B cell (primary cell): ENCODE measurements at places on chromosomes 5 and 9. TPM values are rescaled to one million over a fixed set of nuclear protein-coding genes. Genes with fewer than 3 reads are reported as not detected.

SLCO6A1 gene
- not detected in 2 replicates for total RNA-seq

DAPK1 gene
- total RNA-seq = 0.92 and 2.8 TPM in 2 replicates

TMEM232 gene
- 2.9 and 6.1 TPM in 2 replicates for total RNA-seq

TRIM36 gene
- 0.39 and 1.6 TPM in 2 replicates for total RNA-seq

EMB gene
- total RNA-seq = 95.5 and 95.7 TPM in 2 replicates

GRCh38 chr9:26502311-26502710, 390.3 kb downstream of the CAAP1 start:
- no peaks in the 10 kb centered on the region for H3K36me3 ChIP-seq
- H3K4me3 ChIP-seq = no peak overlapping the region
- H3K4me1 ChIP-seq = no peaks in the 10 kb centered on the region
- DNase-seq = no peak

DNA sequence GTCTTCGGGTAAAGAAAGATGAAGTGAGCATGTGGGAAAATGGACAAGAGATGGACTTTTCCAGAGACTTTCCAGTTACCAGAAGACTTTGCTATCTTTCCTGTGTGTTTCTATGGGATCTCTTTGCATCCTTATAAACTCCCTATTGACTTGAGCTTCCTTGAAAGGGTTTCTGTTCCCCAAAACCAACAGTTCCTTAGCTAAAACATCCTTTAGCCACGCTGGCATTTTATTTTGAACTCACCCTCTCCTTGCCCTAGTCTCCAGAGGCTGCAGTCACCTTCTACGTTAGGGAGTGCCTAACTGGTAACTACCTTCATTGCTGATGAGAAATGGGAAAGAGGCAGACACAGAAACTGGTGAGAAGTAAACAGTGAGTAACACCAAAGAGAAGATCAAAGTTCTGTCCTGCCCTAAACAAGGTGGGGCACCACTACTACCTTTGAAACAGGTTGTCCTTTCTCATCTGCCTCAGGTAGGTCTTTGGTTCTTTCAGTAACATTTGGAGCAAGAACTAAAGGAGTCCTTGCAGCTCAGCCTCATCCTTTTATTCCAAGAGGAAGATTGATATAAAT, 402.9 kb downstream of the ENC1 start:
- no peak overlapping the region for H3K4me3 ChIP-seq
- no peaks in the 10 kb centered on the region for H3K4me1 ChIP-seq
- H3K27ac ChIP-seq = no peak overlapping the region

DNA sequence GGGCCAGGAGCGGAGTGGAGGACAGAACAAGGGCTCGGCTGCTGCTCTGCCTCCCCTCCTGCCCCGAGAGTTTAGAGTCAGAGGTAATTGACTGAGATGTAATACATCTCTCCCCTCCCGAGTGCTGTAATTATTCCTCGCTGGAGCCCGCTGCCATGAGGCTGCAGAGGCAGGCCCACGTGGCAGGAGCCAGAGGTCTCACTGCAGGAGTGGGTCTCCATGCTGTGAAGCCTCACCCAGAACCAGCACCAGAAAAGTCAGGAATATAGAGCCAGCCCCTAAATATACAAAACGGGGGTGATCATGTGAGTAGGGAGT, 2.5 kb downstream of the FAM163B start:
- H3K27ac ChIP-seq = no peak overlapping the region
- H3K36me3 ChIP-seq = no peaks in the 10 kb centered on the region
- H3K4me3 ChIP-seq = no peak overlapping the region
- peaks cover 54% of the 10 kb centered on the region for H3K27me3 ChIP-seq
- DNase-seq = no peak

- no peaks in the 10 kb centered on the region for H3K4me1 ChIP-seq
- H3K36me3 ChIP-seq = no peaks in the 10 kb centered on the region
- DNase-seq = no peak
- no peak overlapping the region for H3K27ac ChIP-seq
Measured at GRCh38 chr5:172493461-172493860, 39.1 kb upstream of the SH3PXD2B start.

- peaks cover 22% of the 10 kb centered on the region for H3K4me1 ChIP-seq
- H3K27me3 ChIP-seq = no peaks in the 10 kb centered on the region
- no peaks in the 10 kb centered on the region for H3K36me3 ChIP-seq
- peak overlapping the region; percentile 55 for H3K27ac ChIP-seq
- H3K4me3 ChIP-seq = peak overlapping the region; percentile 80
Measured at GRCh38 chr9:93575796-93576257, 557 bp upstream of the PHF2 start.

DNA sequence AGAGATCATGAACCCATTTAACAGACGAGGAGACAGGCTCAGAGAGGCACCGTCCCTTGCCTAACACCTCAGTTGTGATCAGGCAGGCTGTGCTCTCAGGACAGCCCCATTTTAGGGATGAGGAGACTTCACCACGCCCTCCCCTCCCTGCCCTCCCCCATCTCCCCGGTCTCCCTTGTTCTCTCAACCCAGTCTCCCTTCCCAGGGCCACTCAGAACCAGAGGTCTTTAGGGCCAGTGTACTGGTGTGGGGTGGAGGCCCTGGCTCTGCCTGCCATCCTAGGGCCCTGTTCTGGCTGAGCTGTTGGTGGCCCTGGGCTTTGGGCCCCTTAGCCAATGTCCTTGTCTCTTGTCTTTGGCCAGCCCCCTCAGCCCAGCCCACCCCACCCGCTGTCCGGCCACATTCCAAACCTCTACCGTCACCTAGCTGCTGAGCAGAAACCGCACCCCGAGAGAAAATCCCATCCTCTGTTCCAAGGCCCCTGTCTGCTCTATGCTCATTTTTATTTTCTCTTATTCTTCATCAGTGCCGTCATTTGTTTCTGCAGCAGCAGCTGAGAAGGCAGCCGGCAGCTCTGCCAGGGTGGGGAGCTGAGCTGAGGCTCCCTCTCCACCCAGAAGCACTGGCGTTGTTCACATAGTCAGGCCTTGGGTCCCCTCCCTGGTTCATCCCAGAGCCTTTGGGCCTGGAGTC, 33.9 kb downstream of the OLFML2A start:
- no peak for DNase-seq
- no peaks in the 10 kb centered on the region for H3K27me3 ChIP-seq
- no peak overlapping the region for H3K27ac ChIP-seq

- DNase-seq = no peak
- H3K27ac ChIP-seq = no peak overlapping the region
- no peaks in the 10 kb centered on the region for H3K4me1 ChIP-seq
- H3K27me3 ChIP-seq = no peaks in the 10 kb centered on the region
- H3K4me3 ChIP-seq = no peak overlapping the region
Measured at GRCh38 chr5:72270037-72270436, 50.0 kb downstream of the MRPS27 start.

GRCh38 chr5:169997798-169998197, 17.5 kb upstream of the INSYN2B start:
- no peaks in the 10 kb centered on the region for H3K4me1 ChIP-seq
- H3K36me3 ChIP-seq = peaks cover 20% of the 10 kb centered on the region
- no peak for DNase-seq
- H3K27me3 ChIP-seq = no peaks in the 10 kb centered on the region

- H3K36me3 ChIP-seq = no peaks in the 10 kb centered on the region
- H3K27ac ChIP-seq = no peak overlapping the region
- peaks cover under 1% of the 10 kb centered on the region for H3K4me1 ChIP-seq
- H3K27me3 ChIP-seq = no peaks in the 10 kb centered on the region
- no peak overlapping the region for H3K4me3 ChIP-seq
- no peak for DNase-seq
Measured at GRCh38 chr5:55897905-55898304, 46.7 kb downstream of the IL31RA start.

- H3K4me3 ChIP-seq = no peak overlapping the region
- no peaks in the 10 kb centered on the region for H3K27me3 ChIP-seq
- no peak overlapping the region for H3K27ac ChIP-seq
Measured at GRCh38 chr9:7479300-7479699, 320.3 kb downstream of the DMAC1 start.

DNA sequence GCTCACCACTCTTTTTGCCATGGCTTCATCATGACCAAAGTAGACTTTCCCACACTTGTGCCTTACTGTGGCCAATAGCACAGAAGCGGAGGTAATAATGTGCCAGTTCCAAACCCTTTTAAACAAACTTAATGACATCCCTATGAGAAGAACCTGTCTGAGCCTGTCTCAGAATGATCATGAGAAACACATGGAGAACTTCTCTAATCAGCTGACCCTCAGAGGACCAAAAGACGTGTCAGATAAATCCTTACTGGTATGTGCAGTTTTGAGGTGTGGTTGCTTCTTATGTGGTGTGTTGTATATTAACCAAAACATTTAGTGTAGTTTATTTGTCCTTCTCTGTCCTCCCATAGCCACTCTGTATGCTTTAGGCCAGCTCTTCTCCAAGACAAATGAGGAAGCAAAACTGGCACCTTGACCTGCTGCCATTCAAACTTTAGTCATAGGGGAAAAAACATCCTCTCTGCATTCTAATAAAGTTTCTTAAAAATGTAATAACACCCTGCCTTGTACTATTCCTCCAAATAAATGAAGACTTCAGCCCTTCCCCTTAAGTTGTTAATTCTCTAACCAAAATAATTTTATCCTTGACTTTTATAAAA, 168.9 kb downstream of the MUSK start:
- no peak overlapping the region for H3K27ac ChIP-seq
- no peak overlapping the region for H3K4me3 ChIP-seq
- H3K27me3 ChIP-seq = no peaks in the 10 kb centered on the region
- H3K36me3 ChIP-seq = no peaks in the 10 kb centered on the region

GRCh38 chr5:14036947-14037346, 92.5 kb upstream of the DNAH5 start:
- H3K27me3 ChIP-seq = peaks cover 10% of the 10 kb centered on the region
- no peak overlapping the region for H3K27ac ChIP-seq
- H3K36me3 ChIP-seq = no peaks in the 10 kb centered on the region
- no peak overlapping the region for H3K4me3 ChIP-seq
- peaks cover 4% of the 10 kb centered on the region for H3K4me1 ChIP-seq

GRCh38 chr5:43041110-43041668, 1.1 kb upstream of the ANXA2R start:
- no peaks in the 10 kb centered on the region for H3K36me3 ChIP-seq
- H3K4me3 ChIP-seq = peak overlapping the region; percentile 81
- DNase-seq = no peak
- H3K27ac ChIP-seq = peak overlapping the region; percentile 98
- peaks cover 25% of the 10 kb centered on the region for H3K4me1 ChIP-seq

DNA sequence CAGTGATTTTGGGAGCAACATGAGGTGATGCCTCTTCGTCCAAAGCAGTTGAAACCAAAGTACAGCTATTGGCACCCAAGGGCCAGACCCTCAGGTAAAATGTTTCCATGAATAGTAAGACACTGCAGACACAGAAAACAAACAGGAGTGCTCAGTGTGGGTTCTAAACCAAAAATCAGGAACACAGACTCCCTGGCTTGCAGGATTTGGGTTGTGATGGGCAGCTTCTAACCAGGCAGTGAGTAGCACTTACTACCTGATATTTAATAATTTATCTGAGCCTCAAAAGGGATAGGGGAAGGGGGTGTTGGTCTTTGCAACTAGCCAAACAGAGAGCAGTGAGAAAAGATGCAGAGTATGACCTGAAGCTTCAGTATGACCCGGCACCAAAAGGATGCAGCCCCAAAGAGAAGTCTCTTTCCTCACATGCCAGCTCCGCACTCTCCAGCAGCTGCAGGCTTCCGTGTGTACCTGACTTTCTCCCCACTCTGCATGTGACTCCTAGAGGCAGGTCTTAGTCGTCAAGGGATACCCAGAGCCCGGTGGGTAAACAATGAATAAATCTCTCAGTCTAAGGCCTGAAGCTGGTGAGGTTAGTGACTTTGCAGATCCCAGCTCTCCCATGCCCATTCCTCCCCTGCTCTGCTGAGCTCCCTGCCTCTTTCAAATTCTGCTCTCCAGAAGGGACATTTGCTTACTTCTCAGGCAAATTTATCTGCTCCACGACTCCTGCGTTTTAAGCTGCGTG, 105.4 kb upstream of the SPOCK1 start:
- no peak overlapping the region for H3K4me3 ChIP-seq
- no peaks in the 10 kb centered on the region for H3K4me1 ChIP-seq
- no peak overlapping the region for H3K27ac ChIP-seq

GRCh38 chr9:16637911-16638310, 232.6 kb downstream of the BNC2 start:
- DNase-seq = no peak
- H3K4me1 ChIP-seq = no peaks in the 10 kb centered on the region
- H3K36me3 ChIP-seq = no peaks in the 10 kb centered on the region
- H3K27ac ChIP-seq = no peak overlapping the region
- no peak overlapping the region for H3K4me3 ChIP-seq
- H3K27me3 ChIP-seq = no peaks in the 10 kb centered on the region

DNA sequence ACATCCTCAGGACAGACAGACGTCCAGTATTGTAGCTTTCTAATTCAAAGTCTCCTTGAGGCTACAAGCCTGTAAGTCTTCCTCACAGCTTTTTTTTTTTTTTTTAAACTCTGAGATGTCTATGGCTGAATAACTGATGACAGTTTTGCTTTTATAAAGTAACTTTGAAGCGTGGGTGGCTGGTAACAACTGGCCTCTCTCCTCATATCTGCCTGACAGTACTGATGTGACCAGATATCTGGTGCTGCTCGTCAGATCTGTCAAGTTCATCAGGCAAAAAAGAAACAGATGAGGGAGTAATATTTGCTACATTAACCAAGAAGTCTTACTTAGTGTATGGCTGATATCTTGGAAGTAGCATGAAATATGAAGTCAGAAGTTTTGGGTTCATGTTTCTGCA, 72.6 kb downstream of the GDNF start:
- no peaks in the 10 kb centered on the region for H3K36me3 ChIP-seq
- H3K27me3 ChIP-seq = no peaks in the 10 kb centered on the region
- H3K27ac ChIP-seq = no peak overlapping the region

DNA sequence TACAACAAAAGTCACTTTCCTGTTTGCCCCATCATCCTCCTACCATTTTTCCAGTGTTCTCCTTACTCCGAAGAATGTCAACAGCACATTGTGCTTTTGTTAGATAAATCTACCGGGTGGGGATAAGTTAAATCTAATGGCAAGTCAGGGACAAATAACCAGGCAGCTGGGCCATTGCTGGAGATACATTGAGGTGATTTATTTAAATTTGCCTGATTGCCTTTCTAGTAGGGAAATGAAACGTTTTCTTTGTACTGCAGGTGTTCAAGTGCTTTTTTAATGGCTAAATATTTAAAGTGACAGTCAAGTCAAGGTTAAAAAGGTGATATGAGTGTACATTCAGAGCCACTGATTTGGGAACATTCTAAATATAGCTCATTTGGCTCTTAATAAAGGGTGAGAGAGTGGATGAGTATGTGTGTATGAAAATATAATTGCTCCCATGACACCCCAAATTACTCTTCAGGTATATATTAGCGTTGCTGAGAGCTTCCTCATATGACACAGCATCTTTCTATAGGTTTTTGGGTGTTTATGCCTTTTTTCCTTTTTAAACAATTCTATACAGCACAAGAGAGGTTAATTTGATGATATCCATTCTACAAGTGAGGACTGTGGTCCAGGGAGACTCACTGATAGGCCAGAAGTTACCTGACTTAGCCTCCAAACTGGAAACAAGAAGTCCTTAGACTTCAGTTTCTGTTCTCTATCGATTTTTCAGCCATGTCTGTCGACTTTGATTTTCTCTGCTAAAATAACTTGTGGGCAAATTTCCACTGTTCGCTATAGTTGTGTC, 51.9 kb downstream of the DMRT2 start:
- no peak for DNase-seq
- no peak overlapping the region for H3K4me3 ChIP-seq
- H3K27me3 ChIP-seq = no peaks in the 10 kb centered on the region
